DND-41 (cell line): ENCODE measurements at places on chromosomes 4 and X.

DNA sequence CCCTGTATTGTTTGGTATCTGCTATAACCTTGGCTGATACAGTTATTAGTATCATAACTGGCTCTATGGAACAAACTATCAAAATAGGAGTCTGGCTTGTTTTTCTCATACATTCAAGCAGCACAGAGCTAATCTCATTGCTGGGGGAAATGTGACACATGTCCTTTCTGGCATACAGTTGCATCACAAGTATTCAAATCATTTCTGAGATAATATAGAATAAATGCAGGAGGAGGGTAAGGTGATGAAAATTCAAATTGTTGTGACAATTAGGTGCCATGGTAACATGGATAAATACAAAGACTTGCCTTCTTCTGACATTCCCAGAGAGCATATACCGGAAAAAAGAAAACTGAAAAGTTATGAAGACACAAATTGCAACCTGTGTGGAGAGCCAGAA, 2706.8 kb downstream of the ARAP2 start:
- DNase-seq = no peak

- no peak for DNase-seq
Observed at GRCh38 chr4:87523307-87523706, 5.9 kb downstream of the SPARCL1 start.

GRCh38 chr4:36394352-36394903, 113.0 kb downstream of the DTHD1 start:
- no peak for DNase-seq

- no peak for DNase-seq
Observed at GRCh38 chr4:10113362-10114047, 3.1 kb downstream of the WDR1 start.

- no peak for DNase-seq
Observed at GRCh38 chrX:98501426-98501825, 1617.7 kb downstream of the RPA4 start.
